Muscle of leg (tissue), 16 donors: ENCODE measurements at places on chromosomes 3 and 15. TPM values are rescaled to one million over a fixed set of nuclear protein-coding genes. Genes with fewer than 3 reads are reported as not detected.

GRCh38 chr15:92001307-92001706 is 147.8 kb downstream of the SLCO3A1 start:
- H3K4me3 ChIP-seq: no peak overlapping the region
- H3K27ac ChIP-seq: no peak overlapping the region
- H3K4me1 ChIP-seq: no peaks in the 10 kb centered on the region
- DNase-seq: no peak
- H3K36me3 ChIP-seq: no peaks in the 10 kb centered on the region

- no peak overlapping the region for H3K4me3 ChIP-seq
- H3K27ac ChIP-seq: no peak overlapping the region
- peak; percentile 7 for DNase-seq
- H3K27me3 ChIP-seq: no peaks in the 10 kb centered on the region
Measured at GRCh38 chr3:38376098-38376816, 29.7 kb downstream of the XYLB start.

GRCh38 chr3:183123891-183124290 is 24.6 kb upstream of the MCCC1 start:
- H3K4me1 ChIP-seq: no peaks in the 10 kb centered on the region
- no peak overlapping the region for H3K27ac ChIP-seq
- H3K36me3 ChIP-seq: no peaks in the 10 kb centered on the region
- no peak overlapping the region for H3K4me3 ChIP-seq
- DNase-seq: no peak

CPEB1 gene
- 1.3 TPM for total RNA-seq

DNA sequence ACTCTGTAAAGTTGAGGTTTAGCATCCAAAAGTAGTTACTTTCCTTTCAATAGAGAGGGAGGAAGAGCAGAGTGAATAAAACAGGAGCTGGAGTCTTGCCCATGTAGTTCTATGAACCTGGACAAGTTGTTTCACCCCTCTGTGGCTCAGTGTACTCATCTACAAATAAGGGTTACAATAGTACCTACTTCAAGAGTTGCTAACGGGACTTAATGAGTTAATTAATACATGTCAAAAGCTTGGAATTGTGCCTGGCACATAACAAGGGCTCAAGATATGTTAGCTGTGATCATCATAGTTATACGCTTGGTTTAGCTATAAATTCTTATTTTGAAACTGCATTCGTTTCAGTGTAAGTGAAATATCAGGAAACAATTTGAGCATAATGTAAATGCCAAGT is 388.5 kb upstream of the THBS1 start:
- H3K27ac ChIP-seq: peak overlapping the region; percentile 25
- no peaks in the 10 kb centered on the region for H3K36me3 ChIP-seq
- peaks cover 2% of the 10 kb centered on the region for H3K4me1 ChIP-seq
- DNase-seq: peak; percentile 75

GRCh38 chr3:53675022-53675697 is 171.1 kb downstream of the CHDH start:
- no peak for DNase-seq
- no peak overlapping the region for H3K27ac ChIP-seq
- H3K4me1 ChIP-seq: peaks cover 27% of the 10 kb centered on the region
- no peak overlapping the region for H3K4me3 ChIP-seq
- H3K27me3 ChIP-seq: peaks cover 6% of the 10 kb centered on the region
- no peaks in the 10 kb centered on the region for H3K36me3 ChIP-seq

DNA sequence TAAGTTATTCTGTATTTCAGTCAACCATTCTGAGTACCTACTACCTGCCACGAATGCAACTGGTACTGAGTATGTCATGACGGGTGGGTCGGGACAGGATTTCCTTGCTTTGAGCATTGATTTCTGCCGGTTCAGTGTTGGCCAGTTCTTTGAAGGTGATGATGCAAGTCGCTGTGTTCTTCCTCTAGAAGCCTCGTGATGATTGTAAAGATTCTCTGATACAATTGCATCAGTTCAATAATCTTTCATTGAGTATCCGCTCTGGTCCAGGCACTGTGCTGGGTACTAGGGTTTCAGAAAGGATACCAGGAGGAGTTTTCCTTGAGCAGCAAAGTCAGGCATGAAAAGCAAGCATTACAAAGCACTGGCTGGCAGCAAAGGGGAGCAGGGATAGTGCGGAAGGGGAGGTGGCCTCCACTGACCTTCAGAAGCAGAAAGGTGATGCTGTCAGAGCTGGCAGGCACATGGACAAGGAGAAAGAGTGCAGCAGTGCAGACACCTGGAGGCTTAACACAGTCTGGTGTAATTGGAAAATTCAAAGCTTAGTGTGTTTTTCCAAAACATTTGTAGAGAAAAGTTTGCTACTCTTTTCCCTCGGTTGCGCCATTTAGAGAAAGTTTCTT is 100.1 kb downstream of the RPL39L start:
- H3K4me1 ChIP-seq: no peaks in the 10 kb centered on the region
- H3K36me3 ChIP-seq: peaks cover 4% of the 10 kb centered on the region
- DNase-seq: no peak
- H3K4me3 ChIP-seq: no peak overlapping the region
- H3K27ac ChIP-seq: no peak overlapping the region

- no peak overlapping the region for H3K27ac ChIP-seq
- peaks cover 13% of the 10 kb centered on the region for H3K4me1 ChIP-seq
- DNase-seq: no peak
- H3K36me3 ChIP-seq: no peaks in the 10 kb centered on the region
- no peak overlapping the region for H3K4me3 ChIP-seq
Measured at GRCh38 chr15:43275740-43276562, 9.2 kb upstream of the TGM5 start.

GRCh38 chr3:33134026-33134625 is 20.3 kb downstream of the CRTAP start:
- peaks cover 48% of the 10 kb centered on the region for H3K36me3 ChIP-seq
- no peaks in the 10 kb centered on the region for H3K4me1 ChIP-seq
- no peaks in the 10 kb centered on the region for H3K27me3 ChIP-seq
- H3K27ac ChIP-seq: no peak overlapping the region
- no peak for DNase-seq

- no peaks in the 10 kb centered on the region for H3K36me3 ChIP-seq
- H3K27me3 ChIP-seq: no peaks in the 10 kb centered on the region
- peaks cover 88% of the 10 kb centered on the region for H3K4me1 ChIP-seq
- peak; percentile 41 for DNase-seq
- H3K27ac ChIP-seq: no peak overlapping the region
Measured at GRCh38 chr3:124775877-124776276, 45.6 kb downstream of the UMPS start.

DNA sequence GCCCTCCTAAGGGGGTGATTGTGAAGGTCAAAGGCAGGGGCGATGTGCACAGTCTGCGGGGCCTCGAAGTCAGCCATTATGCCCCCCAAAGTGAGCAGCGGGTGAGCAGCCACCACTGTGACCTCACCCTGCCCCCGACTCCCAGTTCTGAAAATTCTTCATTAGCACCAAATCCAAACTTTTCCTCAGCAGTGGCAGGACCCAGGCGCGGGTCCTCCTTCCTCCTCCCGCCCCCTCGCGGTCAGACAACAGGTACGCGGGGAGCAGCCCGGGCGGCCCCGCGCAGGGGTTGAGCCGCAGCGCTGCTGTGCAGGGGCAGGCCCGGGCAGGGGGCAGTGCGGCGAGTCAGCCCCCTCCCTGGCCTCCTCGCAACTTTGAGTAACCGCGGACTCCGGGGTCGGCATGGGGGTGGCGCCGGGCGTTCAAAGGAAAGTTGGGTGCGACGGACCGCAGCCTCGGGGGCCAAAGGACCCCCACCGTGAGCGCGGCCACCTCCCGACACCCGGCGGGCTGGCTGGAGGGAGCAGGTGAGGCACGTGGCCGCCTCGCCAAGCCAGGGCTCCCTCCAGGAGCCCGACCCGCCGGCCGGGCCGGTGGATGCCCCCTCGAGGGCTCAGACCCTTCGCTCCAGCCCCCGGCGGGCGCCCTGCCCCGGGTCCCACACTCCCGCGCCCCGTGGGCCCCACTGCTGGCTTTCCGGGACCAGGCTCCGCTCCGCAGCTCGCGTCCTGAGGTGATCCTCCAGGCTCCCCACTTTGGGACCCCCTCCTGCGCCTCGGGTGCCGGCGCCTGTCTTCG is 49.4 kb upstream of the CCDC174 start:
- peaks cover 74% of the 10 kb centered on the region for H3K27me3 ChIP-seq
- H3K4me3 ChIP-seq: no peak overlapping the region
- no peaks in the 10 kb centered on the region for H3K4me1 ChIP-seq
- H3K27ac ChIP-seq: no peak overlapping the region
- no peak for DNase-seq

CD80 gene
- 0.22 TPM for total RNA-seq

- peaks cover 2% of the 10 kb centered on the region for H3K36me3 ChIP-seq
- H3K27ac ChIP-seq: no peak overlapping the region
- no peak overlapping the region for H3K4me3 ChIP-seq
Measured at GRCh38 chr3:48493203-48493501, 10.8 kb downstream of the SHISA5 start.

- H3K36me3 ChIP-seq: no peaks in the 10 kb centered on the region
- H3K4me1 ChIP-seq: no peaks in the 10 kb centered on the region
- H3K27ac ChIP-seq: no peak overlapping the region
Measured at GRCh38 chr3:139985576-139985975, 50.6 kb downstream of the CLSTN2 start.

XIRP1 gene
- 79.4 TPM for total RNA-seq

HYAL3 gene
- total RNA-seq: 1.3 TPM

DNA sequence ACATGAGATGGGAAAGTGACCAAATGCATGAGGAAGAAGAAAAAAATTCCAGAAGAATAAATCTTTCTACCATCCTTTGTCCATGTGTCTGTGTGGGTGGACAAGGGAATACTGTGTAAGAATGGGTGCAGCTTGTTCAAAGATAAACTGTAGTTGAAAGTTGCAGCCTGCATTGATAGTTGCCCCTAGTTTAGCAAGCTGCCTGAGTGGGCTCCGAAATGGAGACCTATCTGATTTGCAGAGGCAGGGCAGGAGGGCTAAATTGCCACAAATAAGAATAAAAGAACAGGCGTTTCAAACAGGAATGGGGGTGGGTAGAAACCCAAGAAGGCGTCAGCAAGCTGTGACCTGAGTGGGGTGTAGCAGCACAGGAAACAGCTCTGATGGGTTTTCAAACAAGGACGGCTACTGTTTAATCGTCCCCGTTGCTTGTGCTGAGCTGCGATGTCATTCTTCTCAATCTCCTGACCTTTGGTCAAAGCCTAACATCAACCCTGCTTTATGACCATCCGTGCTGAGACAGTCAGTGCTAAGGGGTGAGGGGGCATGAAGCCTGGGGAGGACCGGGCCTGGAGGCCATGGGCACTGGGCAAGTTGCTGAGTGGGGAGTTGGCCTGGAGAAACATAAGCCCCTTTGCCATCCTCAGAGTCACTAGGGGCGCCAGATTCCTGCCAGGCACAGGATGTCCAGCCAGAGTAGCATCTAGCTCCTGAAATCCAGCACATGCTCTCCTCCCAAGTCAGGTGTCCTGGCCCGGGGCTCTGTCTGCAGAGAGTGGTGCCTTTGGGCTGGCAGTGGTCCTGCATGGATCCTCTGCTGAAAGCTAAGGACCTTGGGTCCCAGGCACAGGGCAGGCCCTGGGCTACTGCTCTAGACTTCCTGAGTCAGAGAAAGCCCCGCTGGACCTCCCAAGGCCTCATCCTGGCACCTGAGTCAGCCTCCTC is 19.2 kb upstream of the C15orf39 start:
- H3K4me3 ChIP-seq: no peak overlapping the region
- peaks cover 16% of the 10 kb centered on the region for H3K27me3 ChIP-seq
- DNase-seq: no peak
- no peak overlapping the region for H3K27ac ChIP-seq
- H3K36me3 ChIP-seq: no peaks in the 10 kb centered on the region

TM2D3 gene
- 38.0 TPM for total RNA-seq

GRCh38 chr3:31862666-31863279 is 118.3 kb downstream of the OSBPL10 start:
- no peak overlapping the region for H3K4me3 ChIP-seq
- H3K27me3 ChIP-seq: no peaks in the 10 kb centered on the region
- peak; percentile 22 for DNase-seq
- no peak overlapping the region for H3K27ac ChIP-seq

IL17RD gene
- total RNA-seq: 20.7 TPM

- peaks cover 3% of the 10 kb centered on the region for H3K36me3 ChIP-seq
- no peaks in the 10 kb centered on the region for H3K27me3 ChIP-seq
- H3K4me3 ChIP-seq: no peak overlapping the region
Measured at GRCh38 chr3:38270606-38271005, 5.0 kb downstream of the SLC22A13 start.

- H3K36me3 ChIP-seq: no peaks in the 10 kb centered on the region
- no peak overlapping the region for H3K27ac ChIP-seq
- H3K4me3 ChIP-seq: no peak overlapping the region
- peak; percentile 0 for DNase-seq
- H3K4me1 ChIP-seq: peaks cover 20% of the 10 kb centered on the region
Measured at GRCh38 chr3:46668591-46668990, 24.9 kb downstream of the ALS2CL start.

CLRN1 gene
- total RNA-seq: 0.18 TPM

DNA sequence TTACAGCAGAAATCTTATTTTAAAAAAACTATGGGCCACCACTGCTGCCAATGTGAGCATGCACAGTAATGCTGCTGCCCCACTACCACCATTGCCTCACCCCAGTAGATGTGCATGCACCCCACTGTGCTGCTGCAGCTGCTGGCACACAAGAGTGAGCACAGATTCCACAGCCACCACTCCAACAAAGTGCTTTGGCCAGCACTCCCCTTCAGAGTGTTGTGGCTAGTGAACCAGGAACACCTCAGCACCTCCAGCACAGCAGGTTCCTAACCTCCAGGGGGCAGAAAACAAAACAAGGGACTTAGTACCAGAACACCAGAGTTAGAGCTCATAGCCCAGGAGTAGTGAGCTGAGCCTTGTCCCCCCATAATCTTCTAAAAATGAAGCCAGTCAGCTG is 629.6 kb downstream of the PYDC2 start:
- no peaks in the 10 kb centered on the region for H3K4me1 ChIP-seq
- no peaks in the 10 kb centered on the region for H3K27me3 ChIP-seq
- H3K36me3 ChIP-seq: no peaks in the 10 kb centered on the region
- no peak overlapping the region for H3K27ac ChIP-seq

- no peaks in the 10 kb centered on the region for H3K27me3 ChIP-seq
- H3K36me3 ChIP-seq: no peaks in the 10 kb centered on the region
- H3K27ac ChIP-seq: no peak overlapping the region
- DNase-seq: no peak
- no peak overlapping the region for H3K4me3 ChIP-seq
- peaks cover 6% of the 10 kb centered on the region for H3K4me1 ChIP-seq
Measured at GRCh38 chr3:124860599-124860998, 26.6 kb downstream of the ITGB5 start.

SLC12A6 gene
- 11.7 TPM for total RNA-seq

DNA sequence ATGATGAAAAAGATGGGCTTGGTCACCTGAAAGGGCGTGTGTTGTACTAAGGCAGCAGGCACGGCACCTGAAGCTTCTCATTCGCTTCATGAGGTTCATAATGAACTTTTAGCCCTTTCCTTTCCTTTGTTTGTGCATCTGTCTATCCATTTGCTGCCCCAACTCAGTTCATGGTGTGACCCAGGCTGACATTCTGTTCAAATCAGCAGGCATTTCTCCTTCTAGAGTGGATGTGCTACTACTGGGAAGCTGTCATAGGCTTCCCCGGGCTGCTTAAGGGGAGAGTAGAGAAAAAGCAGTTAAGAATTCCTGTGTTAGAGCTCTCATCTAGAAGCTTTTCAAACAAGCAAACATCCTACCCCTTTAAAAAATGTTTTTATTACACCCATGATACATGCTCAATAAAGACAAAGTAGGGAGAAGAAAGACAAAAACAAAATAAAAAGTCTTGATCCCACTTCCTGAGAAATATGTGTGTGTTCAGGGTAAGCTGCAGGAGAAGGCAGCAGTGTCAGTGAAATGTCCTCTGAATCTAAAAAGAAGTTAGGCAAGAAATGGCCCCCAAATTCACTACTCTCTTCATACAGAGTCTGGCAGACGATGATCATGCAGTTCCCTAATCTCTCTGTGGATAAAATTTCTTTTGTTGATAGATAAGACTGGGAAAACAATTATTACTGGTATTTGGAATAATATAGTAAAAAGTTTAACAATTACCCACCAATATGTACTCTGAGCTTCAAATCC is 136.9 kb upstream of the PFN2 start:
- H3K27me3 ChIP-seq: no peaks in the 10 kb centered on the region
- no peaks in the 10 kb centered on the region for H3K36me3 ChIP-seq
- H3K4me1 ChIP-seq: peaks cover 3% of the 10 kb centered on the region
- no peak for DNase-seq
- H3K4me3 ChIP-seq: no peak overlapping the region
